D721Med (cell line): ENCODE measurements at places on chromosomes 5 and 9.

GRCh38 chr9:114000063-114000454 is 78.0 kb downstream of the AMBP start:
- no peak for DNase-seq

DNA sequence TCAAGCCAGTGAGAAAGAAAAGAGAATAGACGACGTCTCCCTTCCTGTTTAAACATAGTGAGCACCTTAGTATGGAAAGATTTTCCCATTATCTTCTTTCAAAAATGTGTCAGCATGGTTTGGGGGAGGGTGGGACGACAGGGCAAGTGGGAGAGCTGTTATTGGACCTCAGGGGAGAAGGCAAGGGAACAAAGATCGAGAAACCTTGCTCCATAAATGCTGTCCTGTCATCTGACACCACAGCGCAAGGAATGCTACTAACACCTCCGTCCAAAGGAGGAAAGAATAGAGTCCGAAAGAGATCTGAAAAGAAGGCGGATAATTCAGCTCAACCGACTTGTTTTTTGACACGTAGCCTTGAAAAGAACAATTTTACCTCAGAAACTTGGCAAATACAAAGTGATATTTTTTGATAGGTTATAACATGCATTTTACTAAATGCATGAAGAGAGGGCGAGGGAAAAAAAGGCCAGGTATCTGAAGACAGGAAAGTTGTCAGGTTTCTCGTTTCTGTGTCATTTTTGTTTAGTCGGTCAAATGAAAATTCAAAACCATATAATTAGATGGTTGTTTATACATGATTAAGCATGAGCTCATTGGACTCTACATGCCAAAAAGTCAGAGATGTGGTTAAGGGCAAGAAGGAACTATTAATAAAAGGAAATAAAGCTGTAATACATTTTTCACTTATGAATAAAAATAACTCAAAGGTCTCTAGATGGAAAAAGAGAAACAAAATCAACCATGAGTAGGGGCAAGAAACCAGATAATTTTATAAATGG is 155.7 kb downstream of the GLIS3 start:
- DNase-seq = no peak

- DNase-seq = no peak
Measured at GRCh38 chr9:135126451-135127187, 39.2 kb downstream of the OLFM1 start.

DNA sequence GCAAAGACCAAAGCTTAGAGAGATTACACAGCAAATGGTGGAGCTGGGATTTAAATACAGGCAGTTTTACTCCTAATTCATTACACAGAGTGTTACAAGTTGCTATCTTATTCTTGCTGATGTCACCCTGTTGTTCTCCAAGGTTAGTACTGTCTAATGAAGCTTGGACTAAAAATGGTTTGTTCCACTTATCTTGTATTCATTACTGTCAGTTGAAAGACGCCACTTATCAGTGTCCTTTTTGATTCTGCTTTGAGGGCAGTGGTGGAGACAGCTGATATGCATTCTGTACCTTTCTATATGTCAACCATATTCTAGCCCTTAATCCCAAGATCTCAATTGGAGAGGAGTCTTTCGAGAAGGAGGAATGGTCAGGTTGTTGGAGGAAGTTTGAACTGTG is 14.0 kb upstream of the DENND4C start:
- no peak for DNase-seq

GRCh38 chr9:72977670-72978069 is 24.8 kb upstream of the ALDH1A1 start:
- DNase-seq = no peak

DNA sequence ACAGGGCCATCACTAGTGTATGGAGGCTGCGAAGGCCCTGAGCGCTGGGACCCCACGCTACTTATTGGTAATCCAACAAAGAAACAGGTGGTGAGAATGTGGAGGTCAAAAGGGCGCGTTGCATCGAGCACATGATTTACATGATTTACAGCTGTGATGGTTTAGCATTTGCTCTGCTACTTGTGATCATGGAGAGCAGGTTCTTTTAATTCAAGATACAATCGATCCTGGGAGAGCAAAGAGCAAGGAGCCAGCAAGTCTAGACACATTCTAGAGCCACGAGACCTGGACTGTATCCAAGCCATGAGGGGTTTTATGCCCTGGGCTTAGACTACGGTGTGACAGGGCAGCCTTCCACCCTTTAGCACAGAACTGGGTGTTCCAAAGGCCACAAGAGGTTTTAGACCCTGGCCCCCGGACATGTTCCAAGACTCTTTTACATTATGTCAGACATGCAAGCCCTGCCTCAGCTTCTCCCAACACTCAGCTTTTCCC is 47.0 kb upstream of the CLK4 start:
- no peak for DNase-seq

DNA sequence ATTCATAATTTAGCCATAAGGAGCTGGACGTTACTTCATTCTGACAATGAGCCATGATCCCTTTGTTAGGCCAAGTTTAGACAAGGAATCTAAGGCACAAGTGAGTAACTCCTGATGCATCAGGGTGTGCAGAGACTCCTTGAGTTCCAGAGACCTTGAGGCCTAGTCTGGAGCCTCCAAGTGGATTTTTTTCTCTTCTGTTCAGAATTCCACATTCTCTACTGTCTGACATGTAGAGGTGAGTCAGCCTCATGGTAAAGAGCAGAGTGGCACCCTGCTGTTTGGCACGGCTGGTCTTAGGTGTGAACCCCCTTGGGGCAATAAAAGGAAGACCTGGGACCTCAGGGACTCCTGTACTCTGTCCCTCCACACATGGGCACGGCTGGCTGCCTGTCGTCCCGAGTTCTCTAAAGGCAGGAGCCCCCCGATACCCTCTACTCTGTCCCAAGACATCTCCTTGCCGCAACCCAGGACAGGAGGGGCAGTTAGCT is 22.0 kb upstream of the TGFBI start:
- no peak for DNase-seq

- no peak for DNase-seq
Measured at GRCh38 chr5:129591508-129592160, 131.5 kb downstream of the ADAMTS19 start.

- no peak for DNase-seq
Measured at GRCh38 chr5:35799753-35800152, 56.9 kb upstream of the IL7R start.

DNA sequence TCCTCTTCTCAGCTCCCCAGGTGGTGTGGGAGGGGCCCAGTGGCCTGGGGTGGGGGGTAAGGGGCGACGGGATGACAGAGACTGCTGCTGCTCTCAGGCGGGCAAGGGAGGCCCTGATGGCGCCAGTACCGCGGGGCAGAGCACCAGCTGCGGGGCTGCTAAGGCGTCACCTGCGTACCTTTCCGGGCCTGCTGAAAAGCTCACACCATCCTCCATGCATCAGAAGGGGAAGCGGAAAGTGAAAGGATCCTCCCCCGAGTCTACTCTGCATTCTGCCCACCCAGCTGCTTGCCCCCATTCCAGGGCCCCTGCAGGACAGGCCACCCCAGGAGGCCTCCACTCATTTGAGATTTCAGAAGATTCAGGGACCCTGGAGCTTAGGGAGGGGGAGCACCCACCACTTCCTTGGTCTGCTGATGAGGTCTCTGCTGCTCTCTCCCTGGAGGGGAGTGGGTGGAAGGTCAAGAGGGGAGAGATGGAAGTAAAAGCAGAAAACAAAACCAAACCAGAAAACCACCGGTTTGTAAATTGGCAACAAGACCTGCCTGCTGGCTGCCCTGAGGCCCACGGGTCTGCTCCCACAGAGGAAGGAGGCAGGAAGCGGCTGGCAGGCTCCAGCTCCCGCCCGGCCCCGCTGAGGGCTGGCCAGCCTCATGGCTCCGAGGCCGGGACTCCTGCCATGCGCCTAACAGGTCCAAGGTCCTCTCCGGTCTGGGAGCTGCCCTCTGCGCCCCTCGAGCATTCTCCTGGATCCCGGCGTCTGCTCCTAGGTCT is 33.6 kb downstream of the PRRT1B start:
- DNase-seq = no peak

GRCh38 chr9:133119103-133119845 is 1.8 kb downstream of the RALGDS start:
- DNase-seq = no peak

DNA sequence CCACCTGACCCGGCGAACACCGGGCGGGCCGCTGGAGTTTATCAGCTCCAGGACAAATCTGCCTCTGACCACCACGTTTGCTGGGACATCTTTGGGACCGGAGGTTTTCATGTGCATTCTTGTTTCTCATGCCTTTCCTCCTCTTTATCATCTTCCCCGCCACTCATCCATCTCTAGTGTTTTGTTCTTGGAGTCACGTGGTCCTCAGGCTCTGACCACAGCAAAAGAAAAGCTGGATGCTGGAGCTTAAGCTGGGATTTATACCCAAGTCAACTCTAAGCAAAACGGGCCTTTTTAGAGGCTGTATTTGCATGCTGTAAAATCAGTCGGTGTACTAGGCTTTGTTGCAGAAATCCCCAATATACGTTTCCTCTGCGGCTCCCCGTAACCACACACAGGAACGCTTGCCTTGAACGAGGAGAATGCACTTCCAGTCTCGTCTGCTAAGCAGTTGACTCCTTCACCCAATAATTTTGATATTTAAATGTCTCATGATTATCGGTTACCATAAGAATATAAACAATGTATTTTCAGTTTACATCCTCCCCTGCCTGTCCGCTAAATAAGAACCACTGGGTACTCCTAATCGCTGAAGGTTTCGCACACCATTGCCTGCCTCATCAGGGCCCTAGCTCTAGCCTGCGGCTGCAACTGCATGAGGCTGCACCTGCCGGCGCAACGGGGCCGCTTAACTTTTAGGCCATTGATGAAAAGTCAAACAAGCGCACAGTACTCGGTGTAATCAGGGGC is 560 bp upstream of the NDUFS6 start:
- no peak for DNase-seq

- no peak for DNase-seq
Measured at GRCh38 chr5:16619136-16619535, 2.3 kb upstream of the RETREG1 start.

- DNase-seq = no peak
Measured at GRCh38 chr9:83435301-83435700, 102.9 kb downstream of the FRMD3 start.

GRCh38 chr5:19608444-19609002 is 379.5 kb downstream of the CDH18 start:
- DNase-seq = no peak

DNA sequence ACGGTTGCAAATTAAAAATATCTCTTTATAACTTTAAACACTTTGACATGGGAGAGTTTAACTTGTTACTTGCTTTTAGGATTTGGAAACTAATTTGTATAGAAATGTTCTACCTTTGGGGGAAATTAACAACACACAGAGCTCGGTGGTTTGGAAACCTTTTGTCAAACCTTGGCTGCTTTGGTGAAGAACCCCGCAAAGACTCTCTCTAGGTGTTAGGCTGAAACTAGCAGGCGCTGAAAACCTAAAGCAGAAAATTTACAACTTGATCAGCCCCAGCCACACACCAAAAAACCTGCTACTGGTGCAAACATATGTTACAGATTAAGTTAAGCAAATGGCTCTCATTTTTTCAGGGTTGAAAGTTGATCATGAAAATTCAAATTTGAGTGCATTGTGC is 25.8 kb downstream of the NR2F1 start:
- no peak for DNase-seq

GRCh38 chr9:101176384-101176783 is 147.9 kb downstream of the PLPPR1 start:
- DNase-seq = no peak

- DNase-seq = no peak
Measured at GRCh38 chr5:14173377-14174229, 30.5 kb downstream of the TRIO start.

DNA sequence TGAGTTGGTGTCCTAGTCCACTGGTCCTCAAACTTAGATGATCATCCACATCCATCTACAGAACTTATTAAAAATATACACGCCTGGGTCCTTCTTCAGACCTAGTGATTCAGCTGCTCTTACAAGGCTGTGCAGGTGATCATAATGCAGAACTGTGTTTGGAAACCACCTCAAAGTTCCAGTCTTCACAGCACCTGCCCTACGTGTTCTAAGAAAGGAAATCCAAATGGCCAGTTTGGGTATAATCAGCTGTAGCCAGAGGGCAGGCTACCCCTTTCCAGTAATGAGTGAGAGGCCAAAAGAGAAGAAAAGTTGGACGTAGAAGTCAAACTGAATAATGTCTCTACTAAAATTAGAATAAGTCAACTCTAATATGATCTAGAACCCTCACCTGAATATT is 15.4 kb downstream of the REEP5 start:
- DNase-seq = no peak

DNA sequence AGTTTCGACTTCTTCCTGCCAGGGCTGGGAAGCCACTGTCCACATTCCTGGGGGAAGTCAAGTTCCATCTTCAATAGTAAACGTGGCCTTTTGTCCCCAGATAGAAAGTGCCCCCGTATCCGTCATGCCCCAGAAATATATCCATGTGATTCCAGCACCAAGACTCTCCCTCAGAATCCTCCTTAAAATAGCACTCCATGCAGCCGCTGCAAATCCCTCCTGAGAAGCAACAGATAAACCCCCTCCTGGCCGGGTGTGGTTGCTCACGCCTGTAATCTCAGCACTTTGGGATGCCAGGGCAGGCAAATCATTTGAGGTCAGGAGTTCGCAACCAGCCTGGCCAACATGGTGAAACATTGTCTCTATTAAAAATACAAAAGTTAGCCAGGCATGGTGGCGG is 126.1 kb downstream of the OLFM1 start:
- DNase-seq = peak; percentile 76

DNA sequence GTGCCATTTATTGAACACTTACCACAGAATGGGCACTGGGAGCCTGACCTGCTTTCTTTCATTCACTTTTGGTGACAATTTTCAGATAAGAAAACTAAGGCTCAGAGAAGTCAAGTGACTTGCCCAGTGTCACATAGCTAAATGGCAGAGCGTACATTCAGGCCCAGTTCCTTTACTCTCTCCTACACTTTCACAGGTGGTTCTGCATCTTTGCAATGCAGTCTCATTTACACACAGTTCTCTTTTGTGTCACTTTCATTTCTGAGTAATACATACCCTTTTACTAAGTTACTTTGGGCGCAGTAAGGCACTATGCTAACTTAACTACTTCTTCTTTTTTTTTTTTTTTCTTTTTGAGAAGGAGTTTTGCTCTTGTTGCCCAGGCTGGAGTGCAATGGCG is 8.3 kb downstream of the NFIL3 start:
- DNase-seq = no peak

DNA sequence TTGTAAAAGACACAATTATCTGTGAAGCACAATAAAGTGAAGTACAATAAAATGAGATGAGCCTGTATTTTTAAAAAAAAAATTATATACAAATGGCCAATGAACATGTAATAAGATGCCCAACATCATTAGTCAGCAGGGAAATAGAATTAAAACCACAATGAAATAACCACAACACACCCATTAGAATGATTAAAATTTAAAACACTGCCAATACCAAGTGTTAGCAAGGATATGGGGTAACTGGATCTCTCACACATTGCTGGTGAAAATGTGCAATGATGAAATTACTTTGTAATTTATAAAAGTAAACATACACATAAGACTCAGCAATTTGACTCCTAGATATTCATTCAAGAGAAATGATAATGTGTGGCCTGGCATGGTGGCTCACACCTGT is 62.8 kb downstream of the SHOC1 start:
- DNase-seq = no peak

GRCh38 chr9:134039386-134040175 is 14.3 kb downstream of the BRD3OS start:
- DNase-seq = no peak

GRCh38 chr5:53350991-53351770 is 129.2 kb upstream of the FST start:
- no peak for DNase-seq

GRCh38 chr9:130948266-130948665 is 9.2 kb upstream of the FIBCD1 start:
- no peak for DNase-seq
